ENCODE measurements at places on chromosomes 11 and 22.

- DNase-seq, result no peak
Measured at GRCh38 chr22:45877036-45877380, 100.0 kb downstream of the WNT7B start.

DNA sequence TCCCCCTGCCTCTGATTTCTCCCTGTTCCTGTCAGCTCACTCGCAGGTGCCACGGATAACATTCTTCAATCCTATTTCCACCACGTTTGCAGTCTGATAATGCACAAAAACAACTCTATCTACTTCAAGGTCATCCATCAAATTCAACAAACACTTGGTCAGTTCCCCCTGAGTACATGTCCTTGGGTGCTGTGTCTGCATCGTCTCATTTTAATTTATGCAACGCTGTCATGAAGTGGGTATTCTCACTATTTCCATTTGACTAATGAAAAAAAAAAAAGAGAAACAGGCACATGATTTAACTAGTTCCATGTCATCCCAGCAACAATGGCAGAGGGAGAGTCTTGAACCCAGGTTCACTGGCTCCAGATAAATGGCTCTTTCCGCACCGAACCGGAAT is 262.6 kb downstream of the LARGE1 start:
- no peak for DNase-seq

DNA sequence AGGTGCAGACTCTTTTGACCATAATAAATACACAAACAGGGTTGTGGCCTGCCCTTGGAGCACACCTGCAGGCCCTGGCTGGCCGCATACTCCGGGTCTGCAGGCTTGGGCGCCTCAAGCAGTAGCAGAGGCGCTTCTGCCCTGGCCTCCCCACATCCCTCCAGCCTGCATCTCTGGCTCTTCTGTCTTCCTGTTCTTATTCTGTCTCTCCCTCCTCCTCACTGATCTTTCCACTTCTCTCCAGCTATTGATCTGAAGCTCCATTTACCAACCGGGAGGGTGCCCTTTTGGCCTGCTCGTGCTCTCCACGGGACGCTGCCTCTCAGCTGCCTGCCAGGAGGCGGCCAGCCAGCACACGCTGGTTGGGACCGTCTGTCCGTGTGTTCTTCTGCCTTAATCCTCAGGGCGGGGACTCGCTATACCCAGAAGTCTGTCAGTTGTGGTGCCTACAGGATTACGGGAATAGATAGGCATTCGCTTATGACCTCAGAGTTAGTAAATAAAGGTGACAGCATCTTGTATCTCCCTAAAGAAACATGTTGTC is 5.2 kb downstream of the UPB1 start:
- DNase-seq, result no peak

DNA sequence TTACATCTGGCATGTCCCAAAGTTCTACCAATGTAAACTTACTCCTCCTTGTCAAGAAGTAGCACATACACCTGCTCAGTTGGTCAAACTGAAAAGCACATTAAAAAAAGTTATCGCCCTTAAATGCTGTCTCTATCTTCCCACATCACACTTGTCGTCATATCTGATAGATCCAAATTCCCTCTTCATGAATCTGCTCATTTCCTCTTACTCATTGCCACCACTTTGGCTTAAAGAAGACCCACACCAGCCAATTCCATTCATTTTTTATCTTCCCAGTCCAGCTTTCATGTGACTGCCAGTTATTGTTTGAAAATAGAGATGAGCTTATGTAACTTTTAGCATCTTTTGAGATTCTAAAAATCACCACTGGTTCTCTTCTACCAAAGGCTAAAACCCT is 305.9 kb upstream of the MTNR1B start:
- no peak for DNase-seq

DNA sequence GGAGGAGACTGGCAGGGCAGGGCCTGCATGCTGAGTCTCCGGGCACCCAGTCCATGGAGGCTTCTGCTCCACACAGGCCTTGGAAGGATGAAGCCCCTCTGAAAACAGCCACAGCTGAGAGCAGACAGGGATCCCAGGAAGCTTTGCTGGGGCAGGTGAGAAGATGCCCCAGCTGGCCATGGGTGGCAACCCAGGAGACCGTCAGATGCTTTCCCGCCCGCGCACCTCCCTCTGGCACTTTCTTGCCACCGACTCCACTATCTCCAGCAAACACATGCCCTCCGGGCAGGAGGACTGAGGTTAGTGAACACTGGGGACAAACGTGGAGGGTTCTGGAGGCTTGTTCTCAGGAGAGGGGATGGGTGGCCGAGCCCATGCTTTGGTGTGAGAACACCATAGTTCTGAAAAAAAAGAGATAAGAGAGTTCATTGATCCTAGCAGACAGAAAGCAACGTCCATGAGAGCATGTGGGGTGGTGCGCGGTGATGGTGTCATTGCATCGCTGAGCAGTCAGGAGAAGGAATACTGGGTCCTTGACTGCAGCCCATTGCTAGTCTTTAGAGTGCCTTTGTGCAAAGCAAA is 2.3 kb downstream of the C1QTNF6 start:
- no peak for DNase-seq

DNA sequence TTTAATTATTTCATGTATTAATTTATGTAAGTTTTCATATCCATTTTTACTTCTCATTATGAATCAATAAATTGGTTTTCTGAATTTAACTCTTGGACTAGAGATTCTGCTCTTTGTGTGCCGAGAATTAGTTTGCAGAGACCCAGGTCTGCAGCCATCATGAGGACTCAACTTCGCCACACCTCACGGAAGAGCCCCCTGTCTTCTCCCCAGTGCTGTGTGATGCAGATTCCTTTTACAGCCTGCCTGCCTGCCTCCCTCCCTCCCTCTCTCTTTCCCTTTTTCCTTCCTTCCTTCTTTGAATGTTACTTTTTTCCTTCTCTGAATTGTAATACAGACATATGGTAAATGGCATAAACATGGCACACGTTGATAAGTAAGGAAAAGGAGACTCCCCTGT is 947.7 kb downstream of the TBC1D22A start:
- DNase-seq, result no peak

GRCh38 chr22:46064228-46064965 is 85.9 kb upstream of the PPARA start:
- no peak for DNase-seq

- no peak for DNase-seq
Measured at GRCh38 chr11:64447831-64448598, 89.1 kb downstream of the RPS6KA4 start.

GRCh38 chr11:129314371-129314770 is 61.3 kb upstream of the BARX2 start:
- no peak for DNase-seq

- no peak for DNase-seq
Measured at GRCh38 chr11:116485425-116485824, 287.4 kb downstream of the BUD13 start.

GRCh38 chr11:123519055-123519796 is 89.2 kb downstream of the GRAMD1B start:
- DNase-seq, result no peak

DNA sequence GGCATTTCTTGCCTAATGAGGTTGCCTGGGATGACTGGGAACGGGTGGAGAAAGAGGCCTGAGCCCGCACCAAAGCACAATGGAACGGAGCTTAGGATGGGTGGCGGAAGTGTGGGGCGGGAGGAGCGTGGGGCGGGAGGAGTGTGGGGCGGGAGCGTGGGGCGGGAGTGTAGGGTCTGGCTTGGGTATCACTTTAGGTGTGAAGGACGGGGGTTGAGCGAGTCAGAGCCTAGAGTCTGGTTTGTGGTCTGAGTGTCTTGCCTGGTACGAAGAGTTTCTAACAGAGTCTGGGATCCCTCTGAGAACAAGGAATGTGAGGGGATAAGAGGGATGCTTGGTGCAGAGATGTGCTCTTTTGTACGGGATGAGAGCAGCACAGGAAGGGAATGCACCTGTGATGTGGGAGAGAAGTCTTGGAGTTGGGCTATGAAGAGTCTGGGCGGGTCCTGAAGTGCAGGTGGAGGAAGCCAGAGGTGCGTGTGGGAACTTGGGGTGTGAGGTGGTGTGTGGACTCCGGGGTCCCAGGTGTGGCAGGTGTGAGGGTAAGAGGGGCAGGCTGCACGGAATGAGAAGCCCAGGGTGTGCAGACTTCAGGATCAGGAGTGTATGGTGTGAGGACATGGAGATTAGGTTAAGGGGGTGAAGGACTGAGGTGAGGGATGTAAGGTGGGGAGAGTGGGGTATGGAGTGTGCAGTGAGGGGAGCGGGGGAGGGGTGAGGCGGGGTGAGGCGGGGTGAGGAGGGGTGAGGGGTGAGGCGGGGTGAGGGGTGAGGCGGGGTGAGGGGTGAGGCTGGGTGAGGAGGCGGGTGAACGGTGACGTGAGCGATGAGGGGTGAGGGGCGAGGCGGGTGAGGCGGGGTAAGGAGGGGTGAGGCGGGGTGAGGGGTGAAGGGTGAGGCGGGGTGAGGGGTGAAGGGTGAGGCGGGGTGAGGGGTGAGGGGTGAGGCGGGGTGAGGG is 1.0 kb downstream of the SYCE3 start:
- no peak for DNase-seq

GRCh38 chr11:102883141-102883540 is 8.4 kb upstream of the MMP12 start:
- no peak for DNase-seq

DNA sequence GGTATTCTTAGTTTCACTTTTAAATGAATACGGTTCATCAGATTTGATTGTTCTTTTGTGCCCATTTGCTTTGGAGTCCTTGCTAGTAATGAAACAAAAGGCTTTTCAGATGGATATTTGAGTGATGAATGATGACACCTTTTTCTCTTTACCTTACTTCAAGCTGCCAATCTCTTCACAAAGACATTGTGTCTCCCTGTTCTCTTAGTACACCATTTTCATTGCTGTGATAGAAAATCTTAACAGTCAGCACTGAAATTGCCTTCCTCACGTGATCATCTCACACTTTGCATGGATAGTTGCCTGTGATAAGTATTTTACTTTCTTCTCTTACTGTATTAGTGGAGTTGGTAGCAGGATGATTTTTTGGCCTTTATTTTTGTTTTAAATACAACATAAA is 396.6 kb downstream of the NELL1 start:
- no peak for DNase-seq

DNA sequence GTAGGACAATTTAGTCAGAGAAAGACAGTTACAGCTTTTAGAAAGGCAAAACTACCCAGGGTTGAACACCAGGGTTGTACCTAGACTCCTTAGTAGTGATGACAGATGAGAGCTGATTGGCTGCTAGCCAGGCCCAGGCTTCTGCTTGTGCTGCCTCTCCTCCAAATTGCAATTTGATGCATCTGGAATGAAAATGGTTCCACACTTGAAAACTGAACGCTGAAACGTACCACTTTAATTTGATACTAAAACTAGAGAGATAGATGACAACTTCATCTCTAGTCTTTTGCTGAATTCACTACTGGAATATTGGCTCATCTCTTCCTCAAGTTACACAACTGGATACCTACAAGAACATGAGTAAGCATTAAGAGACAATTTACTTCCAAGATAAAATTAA is 19.2 kb upstream of the FNBP4 start:
- no peak for DNase-seq

DNA sequence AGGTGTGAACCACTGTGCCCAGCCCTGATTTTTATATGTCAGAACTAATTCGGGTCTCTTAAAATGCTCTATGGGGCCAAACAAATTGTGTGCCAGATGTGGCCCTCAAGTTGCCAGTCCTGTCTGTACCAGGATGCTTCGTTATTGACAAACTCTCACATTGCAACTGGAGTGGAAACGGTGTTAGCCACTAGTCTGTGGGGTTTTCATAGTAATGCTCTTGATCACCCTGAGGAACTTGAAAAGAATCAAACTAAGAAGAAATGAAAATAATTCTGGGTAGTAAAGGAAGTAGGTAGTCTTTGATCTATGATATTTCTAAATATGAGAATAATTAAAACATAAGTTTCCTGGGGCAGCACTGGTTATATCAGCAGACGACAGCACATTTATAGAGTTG is 67.3 kb upstream of the ADSL start:
- no peak for DNase-seq

- DNase-seq, result no peak
Measured at GRCh38 chr11:36400766-36401455, 104.8 kb downstream of the PRR5L start.

DNA sequence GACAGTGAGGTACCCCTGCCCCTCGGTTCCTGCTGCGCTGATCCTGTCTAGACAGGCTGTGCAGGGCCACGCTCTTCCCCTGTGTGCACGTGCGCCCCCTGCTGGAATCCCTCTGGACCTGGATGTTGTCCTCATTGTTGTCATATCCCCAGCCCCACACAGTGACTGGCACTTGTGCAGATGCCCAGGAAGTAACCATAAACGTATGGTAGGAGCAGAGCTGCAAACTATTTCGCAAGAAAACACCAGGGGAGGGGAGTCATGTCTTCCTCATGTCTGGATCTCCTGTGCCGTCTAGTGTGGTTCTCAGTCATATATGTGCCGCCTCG is 114.7 kb downstream of the CRYBB2 start:
- no peak for DNase-seq

- no peak for DNase-seq
Measured at GRCh38 chr11:101867951-101868350, 46.9 kb upstream of the CEP126 start.

GRCh38 chr22:27804470-27805297 is 3.1 kb upstream of the MN1 start:
- no peak for DNase-seq

DNA sequence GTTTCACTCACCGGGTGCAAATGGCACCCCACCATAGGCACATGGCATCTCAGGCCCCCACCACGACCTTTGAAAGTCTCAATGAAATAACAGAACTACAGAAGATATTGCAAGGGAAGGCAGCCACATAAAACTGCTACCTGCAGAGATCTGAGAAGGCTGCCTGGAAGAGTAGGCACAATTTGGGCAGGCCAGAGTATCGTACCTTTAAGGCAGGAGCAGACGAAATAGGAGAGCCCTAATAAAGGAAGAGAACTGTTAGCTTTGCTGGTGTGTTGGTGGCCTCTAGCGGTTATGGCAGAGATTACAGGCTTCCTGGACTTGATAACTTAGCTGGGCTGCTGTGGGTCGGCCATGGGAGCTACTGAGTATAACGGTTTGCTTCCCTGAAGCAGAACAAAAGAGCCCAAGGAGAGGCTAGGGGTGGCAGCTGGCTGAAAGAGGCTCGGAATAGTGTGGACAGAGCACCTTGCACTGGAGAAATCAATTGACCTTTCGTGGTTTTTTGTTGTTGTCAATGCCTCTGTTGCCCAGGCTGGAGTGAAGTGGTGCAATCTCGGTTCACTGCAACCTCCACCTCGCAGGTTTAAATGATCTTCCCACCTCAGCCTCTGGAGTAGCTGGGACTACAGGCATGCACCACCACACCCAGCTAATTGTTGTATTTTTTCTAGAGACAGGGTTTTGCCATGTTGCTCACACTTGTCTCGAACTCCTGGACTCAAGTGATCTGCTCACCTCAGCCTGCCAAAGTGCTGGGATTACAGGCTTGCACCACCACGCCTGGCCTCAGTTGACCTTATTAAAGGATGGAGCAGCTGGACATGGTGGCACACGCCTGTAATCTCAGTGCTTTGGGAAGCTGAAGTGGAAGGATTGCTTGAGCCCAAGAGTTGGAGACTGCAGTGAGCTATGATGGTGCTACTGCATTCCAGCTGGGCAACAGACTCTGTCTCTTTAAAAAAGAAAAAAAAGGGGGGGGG is 4.8 kb downstream of the SDF2L1 start:
- DNase-seq, result no peak

DNA sequence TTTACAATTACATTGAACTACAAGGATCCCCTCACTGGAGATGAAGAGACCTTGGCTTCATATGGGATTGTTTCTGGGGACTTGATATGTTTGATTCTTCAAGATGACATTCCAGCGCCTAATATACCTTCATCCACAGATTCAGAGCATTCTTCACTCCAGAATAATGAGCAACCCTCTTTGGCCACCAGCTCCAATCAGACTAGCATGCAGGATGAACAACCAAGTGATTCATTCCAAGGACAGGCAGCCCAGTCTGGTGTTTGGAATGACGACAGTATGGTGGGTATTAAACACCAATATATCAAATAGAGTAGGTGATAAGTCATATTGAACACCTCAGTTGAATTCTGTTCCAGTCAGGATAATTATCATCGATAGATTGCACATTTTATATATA is 4.4 kb downstream of the FBXO7 start:
- DNase-seq, result no peak

Measured in epithelial cell of prostate (primary cell).